ENCODE measurements at places on chromosomes 5 and 9.

DNA sequence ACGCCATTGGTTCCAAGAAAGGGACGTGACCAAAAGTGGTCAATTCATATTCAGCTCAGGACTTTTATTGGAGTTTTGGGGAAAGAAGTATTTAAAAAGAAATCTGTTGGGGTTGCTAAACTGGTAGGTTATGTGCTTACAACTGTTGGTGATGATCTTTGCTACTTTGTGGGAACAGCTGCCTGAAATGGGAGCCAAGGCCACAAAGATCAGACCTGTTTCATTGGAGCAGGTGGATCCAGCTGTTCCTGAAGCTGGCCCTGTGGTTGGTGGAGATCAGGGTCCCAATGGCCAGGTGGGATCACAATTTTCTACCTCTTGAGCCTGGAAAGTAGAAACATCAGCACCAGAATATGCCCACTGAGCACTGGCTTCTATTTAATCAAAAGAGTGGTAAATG is 144.5 kb downstream of the PSAT1 start:
- no peak for DNase-seq

GRCh38 chr9:5563417-5563815 is 53.1 kb downstream of the PDCD1LG2 start:
- no peak for DNase-seq

- DNase-seq, result peak; percentile 40
Measured at GRCh38 chr5:7856855-7857254, 5.9 kb upstream of the CFAP90 start.

DNA sequence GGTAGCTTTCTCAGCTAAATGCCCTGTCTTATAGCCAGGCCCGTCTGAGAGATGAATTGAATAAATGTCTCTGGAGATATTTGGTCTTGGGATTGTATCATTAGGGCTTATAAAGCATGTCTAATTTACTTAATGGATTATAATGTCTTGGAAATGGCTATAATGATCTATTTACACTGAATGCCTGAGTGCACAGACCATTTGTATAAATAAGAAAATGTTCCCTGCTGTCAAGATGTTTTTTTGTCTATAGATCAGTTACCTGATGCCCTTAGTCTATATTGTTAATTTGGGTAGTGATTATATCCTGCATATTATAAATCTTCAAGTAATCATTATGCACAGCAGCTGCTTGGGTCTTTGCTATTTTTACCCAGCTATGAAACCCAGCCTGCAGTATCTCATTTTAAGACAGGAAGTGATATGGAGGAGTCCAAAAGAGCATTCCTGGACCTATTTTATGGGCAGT is 112.9 kb upstream of the ACTBL2 start:
- DNase-seq, result no peak

GRCh38 chr5:94885931-94886330 is 267.5 kb downstream of the SLF1 start:
- no peak for DNase-seq

DNA sequence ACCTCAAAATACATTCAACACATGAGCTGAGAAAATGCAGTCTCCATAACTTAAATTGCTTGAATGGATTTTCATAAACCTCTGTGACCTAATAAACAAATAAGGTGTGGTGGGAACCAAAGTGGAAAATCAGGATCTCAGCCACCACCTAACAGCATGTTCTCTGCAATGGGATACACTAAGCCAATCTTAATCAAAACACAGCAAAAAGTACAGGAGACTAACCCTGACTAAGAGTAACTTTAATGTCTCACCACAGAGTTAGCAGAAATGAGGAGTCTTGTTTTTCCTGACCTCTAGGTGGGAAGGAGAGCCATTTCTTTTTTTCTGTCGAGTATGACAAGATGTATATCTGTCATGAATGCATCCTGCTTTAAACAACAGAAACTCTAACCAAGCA is 48.5 kb downstream of the PLK2 start:
- no peak for DNase-seq

- no peak for DNase-seq
Measured at GRCh38 chr9:99485459-99485858, 263.4 kb downstream of the SEC61B start.

DNA sequence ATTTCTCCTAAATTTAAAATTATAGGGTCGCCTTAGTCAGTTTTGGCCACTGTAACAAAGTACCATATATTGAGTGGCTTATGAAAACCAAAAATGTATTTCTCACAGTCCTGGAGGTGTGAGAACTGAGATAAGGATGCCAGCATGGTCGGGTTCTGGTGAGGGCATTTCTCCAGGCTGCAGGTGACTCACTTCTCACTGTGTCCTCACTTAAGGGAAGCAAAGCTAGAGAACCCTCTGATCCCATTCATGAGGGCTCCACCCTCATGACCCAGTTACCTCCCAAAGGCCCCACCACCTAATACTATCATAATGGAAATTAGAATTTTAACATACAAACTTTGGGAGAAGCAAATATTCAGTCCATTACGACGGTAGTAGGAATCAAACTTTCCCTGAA is 75.1 kb upstream of the FBN2 start:
- DNase-seq, result no peak

GRCh38 chr5:144457160-144457559 is 286.5 kb downstream of the KCTD16 start:
- DNase-seq, result no peak

GRCh38 chr5:180201051-180201987 is 7.7 kb downstream of the RASGEF1C start:
- peak; percentile 40 for DNase-seq

- DNase-seq, result peak; percentile 52
Measured at GRCh38 chr5:101390151-101390908, 487.2 kb upstream of the ST8SIA4 start.

DNA sequence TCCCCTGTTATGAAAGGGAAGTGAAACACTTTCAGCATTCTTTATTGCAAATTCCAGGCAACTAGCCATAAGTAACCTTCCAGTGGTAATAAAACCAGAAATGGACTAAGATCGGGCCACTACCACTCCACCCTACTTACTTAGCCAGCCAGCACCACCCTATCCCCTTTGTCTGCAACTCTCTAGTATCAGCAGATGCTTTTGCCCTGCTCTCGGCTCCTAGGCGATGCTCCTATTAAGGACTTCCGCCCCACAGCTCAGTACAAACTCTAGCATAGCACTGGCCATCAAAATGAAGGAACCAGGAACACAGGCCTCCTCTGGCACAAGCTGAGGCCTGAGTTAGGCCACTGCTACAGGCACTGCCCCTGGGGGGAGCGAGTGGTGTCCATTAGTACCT is 81.2 kb downstream of the GLDC start:
- no peak for DNase-seq

- DNase-seq, result no peak
Measured at GRCh38 chr5:6746244-6746643, 33.0 kb downstream of the TENT4A start.

- no peak for DNase-seq
Measured at GRCh38 chr9:4830699-4831098, 38.0 kb downstream of the RCL1 start.

GRCh38 chr5:118777189-118777736 is 211.1 kb downstream of the DTWD2 start:
- no peak for DNase-seq

DNA sequence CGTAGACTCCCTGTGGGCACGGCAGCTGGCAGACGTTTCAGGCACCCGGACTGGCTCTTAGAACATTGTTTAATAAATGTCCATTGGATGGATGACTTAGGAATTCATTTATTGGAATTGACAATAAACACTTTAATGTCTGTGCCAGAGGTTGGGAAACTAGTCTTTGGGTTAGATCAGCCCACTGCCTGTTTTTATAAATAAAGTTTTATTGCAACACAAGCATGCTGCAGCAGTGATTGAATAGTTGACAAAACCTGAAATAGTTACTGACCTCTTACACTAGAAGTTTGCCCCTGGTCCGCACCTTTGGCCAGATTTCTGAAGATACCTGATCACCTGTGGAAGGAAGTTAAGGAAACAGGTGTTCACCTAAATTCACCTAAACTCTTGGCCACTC is 51.6 kb downstream of the DMRT1 start:
- no peak for DNase-seq

DNA sequence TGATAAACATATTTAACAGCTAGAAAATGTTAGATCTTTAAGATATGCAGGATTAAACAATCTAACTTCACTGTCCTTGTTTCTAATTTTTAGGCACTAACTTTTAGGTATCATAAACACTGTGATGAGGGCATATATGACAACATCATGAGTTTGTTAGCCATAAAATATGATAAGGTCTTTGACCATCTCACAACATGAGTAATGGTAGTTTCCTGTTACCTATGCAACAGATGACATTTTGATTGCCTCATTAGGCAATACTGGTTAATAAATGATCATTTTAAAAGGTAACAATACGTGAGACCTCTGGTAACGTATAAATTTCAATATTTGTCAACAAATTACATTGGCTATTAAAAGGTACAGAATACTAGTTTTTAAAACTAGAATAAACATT is 613.5 kb downstream of the PDE4D start:
- DNase-seq, result no peak

DNA sequence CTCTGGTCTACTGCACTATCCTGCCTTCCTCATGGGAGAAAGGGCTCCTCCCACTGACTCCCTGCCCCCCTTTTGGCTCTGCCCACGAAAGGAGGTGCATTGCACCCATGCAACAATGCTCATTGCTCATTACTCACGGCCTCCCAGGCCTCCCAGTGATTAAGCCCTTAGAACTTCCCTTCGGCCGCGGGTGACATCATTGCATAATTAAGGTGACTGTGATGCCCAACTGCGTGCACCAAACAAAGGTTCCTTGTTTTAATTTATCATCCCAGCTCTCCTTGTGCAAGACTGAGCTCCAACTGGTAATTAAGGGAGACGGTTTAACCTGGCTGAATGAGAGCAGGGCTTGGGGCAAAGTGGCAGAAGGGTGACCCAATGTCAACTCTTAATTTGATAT is 180.4 kb downstream of the GAS1 start:
- DNase-seq, result no peak

GRCh38 chr5:133455676-133456075 is 156.7 kb downstream of the FSTL4 start:
- DNase-seq, result no peak

- DNase-seq, result no peak
Measured at GRCh38 chr9:114289106-114289505, 33.8 kb upstream of the ORM1 start.

Measured in NT2/D1 (cell line).